NCI-H1048 (cell line): ENCODE measurements at places on chromosomes 5 and 9.

GRCh38 chr5:89930591-89931392 is 478.8 kb downstream of the CETN3 start:
- DNase-seq: no peak

DNA sequence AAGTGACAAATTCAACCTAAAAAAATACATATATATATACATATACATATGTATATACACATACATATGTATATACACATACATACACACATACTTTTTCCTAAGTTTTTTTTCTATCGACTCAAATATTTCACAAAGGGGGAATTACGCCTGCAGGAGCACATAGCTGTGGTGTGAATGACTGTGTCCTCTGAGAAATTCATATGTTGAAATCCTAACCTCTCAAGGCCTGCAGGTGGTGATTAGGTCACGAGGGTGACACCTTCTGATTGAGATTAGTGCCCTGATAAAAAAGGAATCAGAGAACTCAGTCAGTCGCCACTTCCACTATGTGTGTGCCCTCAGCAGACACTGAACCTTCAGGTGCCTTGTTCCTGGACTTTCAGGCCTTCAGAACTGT is 248.7 kb downstream of the SEMA5A start:
- no peak for DNase-seq

DNA sequence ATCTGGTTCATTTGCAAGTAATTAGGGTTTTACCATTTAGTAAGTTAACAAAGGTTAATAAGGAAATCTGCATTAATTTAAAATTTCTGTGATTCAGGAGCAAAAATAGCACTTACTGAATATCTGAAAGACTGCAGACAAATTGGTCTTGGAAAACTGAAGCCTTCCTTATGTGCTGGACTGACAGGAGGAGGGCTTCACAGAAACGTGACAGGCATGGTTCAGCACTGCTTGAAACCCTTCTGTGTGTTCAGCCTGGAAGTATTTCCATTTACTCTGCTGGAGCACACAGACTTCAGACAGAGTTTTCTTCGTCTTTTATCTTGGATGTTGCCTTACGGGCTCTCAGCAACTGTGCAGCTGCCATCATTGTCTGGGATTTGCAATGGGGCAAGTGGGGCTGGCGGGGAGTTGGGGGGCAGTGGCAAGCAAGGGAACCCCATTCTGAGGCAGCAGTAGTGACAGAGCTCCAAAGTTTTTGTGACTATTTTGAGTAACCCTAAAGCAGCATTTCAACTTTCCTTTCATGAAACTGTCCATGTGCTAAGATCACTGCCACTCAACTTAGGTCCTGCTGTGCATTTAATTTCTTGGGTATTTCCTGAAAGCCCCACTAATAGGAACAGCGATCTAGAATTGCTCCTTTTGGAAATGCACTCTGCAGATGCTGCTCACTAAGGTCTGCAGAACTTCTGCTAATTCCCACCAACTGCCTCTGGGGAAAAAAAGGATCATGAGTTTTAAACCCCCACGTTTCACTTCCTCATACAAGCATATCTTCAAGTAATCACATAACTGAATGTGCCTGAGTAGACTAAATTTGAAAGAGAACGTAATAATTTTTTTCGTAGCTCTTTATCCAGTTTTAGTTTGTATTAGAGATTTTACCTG is 56.6 kb downstream of the KCNN2 start:
- DNase-seq: no peak

DNA sequence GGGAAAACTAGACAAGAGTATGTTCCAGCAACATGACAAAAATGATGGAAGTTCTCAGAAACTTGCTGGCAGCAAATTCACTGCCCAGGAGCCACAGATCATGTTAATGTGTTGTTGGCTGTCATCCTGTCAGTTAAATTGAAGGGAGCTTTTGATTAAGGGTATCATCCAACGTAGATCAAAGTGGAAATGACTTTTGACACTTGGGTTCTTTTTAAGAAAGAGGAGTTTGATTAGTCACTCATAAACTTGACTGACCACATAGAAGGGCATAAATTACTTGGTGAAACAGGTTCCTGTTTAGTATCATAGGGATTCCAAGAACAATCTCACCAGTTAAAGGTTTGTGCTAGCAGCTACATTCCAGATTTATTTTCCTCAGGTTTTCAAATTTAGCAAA is 288.7 kb downstream of the CSNK1G3 start:
- no peak for DNase-seq

DNA sequence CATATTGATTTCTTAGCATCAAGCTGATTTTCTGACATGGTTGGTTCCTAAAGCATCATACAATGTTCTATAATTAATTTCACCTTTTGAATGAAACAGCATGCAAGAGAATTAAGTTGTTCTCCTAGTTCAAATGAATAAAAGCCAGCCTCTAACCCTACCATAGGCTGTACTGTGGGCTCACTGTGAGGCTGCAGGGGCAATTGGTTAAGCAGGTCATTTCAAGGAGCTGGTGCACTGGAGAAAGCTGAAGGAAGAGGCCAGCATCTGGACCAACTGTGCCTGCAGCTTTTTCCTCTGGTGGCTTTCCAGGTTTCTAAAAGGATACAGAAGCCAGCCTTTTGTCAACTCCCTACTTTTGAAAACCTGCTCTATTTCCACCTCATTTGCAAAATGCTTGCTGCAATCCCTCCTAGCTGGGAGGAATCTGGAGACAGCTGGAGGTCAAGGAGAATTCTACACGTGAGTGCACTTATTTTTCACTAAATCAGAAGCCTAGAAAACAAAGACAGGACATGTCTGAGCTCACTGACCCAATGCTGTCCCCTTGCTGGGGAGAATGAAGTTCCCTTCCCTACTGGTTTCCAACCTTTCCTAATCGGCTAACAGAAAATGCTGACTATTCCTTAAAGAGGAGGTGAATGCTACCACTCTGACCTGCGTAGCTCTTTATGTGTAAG is 158.9 kb downstream of the APBA1 start:
- no peak for DNase-seq

- DNase-seq: no peak
These were observed 44.8 kb downstream of the LURAP1L start for GRCh38 chr9:12819436-12820185.

DNA sequence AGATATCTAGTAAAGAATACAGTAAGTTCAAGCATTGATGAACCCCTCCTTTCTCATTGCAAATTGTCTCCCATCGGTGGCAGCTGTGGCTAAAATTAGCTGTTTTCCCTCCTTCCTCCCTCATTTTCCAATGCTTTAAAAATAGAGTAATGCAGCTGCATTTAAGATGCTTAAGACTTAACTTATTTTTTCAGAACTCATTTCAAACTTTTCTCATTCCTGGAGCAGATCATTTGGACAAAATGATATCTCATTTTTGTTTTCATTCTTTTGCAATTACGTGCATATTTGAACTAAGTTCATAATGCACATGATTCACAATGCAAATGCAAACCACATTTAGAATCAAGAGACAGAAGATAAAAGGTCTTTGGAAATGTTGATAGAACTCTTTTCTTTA is 14.6 kb downstream of the HSPB3 start:
- DNase-seq: no peak

GRCh38 chr9:89530726-89531125 is 32.8 kb upstream of the SEMA4D start:
- no peak for DNase-seq

- no peak for DNase-seq
These were observed 302.7 kb upstream of the NREP start for GRCh38 chr5:112059579-112060135.

- no peak for DNase-seq
These were observed 51.1 kb upstream of the CTNND2 start for GRCh38 chr5:11955331-11955730.

DNA sequence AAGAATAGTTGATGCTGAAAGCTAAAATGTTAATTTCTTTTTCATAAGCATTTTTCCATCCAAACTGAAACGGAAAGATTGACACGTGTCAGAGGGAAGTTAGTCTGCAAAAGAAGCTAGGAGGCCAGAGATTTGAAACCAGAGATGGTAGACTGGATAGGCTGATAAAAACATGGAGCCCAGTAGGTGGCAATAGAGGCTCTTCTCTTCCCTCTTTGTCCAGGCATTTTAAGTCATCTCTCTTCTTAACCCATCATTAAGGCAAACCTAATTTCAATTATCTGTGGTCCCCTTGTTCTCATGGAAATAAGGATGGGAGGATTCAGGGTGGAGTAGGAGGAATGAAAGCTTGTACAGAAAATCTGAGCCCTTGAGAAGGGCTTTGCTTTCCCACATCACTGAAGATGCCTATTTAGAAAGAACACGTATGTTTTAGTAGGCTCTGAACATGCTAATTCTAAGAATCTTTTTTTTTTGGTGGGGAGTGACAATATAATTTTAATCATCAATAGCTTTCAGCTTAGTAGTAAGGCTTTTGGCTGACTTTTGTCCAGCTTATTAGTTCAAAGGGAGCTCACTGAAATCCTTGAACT is 66.6 kb downstream of the ZNF474 start:
- peak; percentile 19 for DNase-seq

GRCh38 chr9:77507212-77507961 is 140.7 kb downstream of the GNA14 start:
- DNase-seq: no peak

- DNase-seq: no peak
These were observed 229.7 kb upstream of the IRX4 start for GRCh38 chr5:2112173-2113025.

DNA sequence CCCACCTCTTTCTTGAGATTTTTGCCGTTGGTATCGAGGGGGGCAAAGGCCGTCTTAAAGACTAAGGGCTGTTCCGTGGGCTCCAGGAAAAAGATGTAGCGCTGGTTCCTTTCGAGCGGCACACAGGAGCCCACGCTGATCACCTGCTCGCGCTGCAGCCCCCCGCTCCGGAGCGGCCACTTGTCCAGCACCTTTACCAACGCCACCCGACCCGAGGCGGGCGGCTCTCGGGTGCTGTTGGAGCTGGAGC is 781 bp downstream of the NRG2 start:
- DNase-seq: no peak
